ENCODE measurements at places on chromosomes 5 and 9.

GRCh38 chr9:96417661-96418082 lies 498 bp downstream of the ZNF367 start:
- no peak for DNase-seq

DNA sequence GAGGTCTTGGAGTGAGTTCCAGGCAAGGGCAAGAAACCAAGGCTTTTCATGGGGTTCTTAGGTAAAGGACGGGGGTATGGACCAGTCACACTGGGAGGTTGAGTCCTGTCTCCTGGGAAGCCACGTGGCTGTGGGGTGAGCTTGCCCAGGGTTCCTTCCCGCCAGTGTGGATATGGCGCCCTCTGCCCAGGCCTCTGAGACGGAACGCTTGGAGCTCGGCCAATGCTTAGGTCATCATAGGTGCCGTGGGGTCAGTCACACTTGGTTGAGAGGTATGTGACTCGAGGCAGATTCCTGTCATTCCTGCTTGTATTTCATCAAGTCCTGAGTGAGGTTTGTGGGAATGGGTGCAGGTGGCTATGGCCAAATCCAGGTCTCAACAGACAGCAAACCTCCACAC lies 46.2 kb downstream of the TENT4A start:
- no peak for DNase-seq

DNA sequence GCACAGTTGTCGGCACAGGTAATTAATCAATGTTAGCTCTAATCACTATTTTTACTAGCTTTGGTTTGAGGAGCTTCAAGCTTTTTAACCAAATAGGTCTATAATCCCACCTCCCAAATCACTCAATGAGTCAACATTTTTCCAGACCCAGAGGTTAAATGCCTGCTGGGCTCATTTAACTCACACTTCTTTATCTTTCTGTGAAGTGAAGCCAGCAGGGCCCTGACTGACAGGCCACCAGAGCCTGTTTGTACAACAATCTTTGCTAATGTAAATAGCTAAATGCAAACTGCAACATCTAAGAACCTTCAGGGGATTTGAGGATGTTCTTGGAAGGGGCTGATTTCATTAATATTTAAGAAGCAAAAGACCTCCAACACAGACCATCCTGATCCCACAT lies 98.4 kb upstream of the NREP start:
- DNase-seq: peak; percentile 69

GRCh38 chr5:144122081-144122480 lies 48.4 kb downstream of the YIPF5 start:
- no peak for DNase-seq

GRCh38 chr9:28774433-28775235 lies 1201.4 kb upstream of the C9orf72 start:
- peak; percentile 32 for DNase-seq

All from neural progenitor cell (in vitro differentiated cells).